ENCODE measurements at places on chromosomes 6 and 20.

GRCh38 chr20:3681931-3682781 is at the start of gene ADAM33:
Gene ADAM33 (minus strand): TSS chr20:3682010. CDS start chr20:3682004, 6 bp downstream.
- no peak for DNase-seq

DNA sequence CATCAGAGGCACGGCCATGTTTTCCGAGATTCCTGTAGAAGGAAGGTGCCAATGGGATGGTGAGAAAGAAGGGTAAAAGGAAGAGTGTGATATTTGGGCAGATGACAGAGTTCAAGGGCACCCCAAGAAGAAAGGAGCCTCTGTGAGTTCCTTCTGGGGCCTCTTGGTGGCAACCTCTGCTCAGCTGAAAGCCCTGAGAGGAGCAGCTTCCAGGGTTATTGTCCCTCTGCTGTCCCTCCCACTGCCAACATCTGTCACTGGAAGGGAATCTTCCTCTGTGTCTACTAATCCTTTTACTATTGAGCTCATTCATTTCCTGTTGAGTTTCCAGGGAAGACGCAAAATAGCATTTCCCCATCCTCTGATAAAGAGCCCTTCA is 40.0 kb upstream of the KCNK16 start:
- DNase-seq = no peak

DNA sequence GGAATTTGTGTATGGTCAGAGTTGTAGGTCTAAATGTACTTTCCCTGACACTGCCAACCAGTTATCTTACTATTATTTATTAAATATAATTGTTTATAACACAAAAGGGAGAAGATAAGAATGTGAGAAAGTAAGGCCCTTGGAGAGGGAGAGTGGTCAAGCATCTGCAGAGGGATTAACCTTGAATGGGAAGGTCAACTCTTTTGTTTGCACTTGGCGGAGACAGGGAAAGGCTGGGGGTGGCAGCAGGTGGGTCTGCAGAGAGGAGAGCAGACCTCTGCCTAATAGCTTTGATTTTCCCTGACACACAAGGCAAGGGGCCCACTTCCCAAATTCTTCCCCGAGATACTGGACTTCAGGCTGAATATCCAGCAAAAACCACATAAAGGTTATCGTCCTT is 4.2 kb downstream of the LRP11 start:
- no peak for DNase-seq

GRCh38 chr6:456358-456867 is 64.9 kb downstream of the IRF4 start:
- no peak for DNase-seq

- DNase-seq = no peak
Observed at GRCh38 chr20:43658723-43659419, 8.0 kb upstream of the MYBL2 start.

DNA sequence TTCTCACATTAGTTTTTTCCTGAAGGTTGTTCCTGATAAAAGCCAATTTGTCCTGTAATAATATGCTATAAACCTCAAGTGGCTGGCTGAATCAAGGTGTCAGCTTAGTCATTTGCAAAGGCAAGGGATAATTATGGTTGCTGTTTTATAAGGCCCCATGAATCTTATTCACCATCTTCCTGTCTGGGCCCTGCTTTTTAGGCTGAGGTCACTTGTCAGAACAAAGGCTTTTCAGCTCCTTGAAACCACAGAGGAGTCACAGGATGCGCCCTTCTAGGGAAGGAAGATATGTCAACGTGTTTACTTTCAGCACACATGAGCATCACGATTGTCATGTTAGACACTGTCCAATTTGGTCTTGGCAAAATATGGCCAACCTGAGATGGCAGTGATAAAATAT is 64.8 kb upstream of the NAA20 start:
- no peak for DNase-seq

DNA sequence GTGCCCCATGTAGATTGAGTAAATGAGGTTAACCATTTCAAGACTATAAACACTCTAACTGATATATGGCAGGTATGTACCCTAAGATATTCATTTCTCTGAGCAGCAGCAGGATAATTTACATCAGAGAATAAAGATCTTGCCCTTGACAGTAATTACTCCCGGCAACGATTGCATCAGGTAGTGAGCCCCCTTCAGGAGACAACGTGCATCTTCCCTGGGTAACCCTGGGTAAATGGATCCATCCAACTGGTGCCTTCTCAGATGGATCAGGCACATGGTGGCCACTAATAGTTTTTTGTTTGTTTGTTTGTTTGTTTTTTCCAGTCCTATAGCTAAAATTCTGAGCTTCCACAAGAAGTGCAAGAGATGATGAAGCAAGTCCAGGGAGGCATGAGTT is 469.4 kb upstream of the SLC35B3 start:
- no peak for DNase-seq

Data from activated T-cell treated with anti-CD3 and anti-CD28 coated beads, Interleukin-2, amount 50 U/mL, for 72 hours (primary cell).